ENCODE measurements at places on chromosomes 3 and 15.

GRCh38 chr3:160319322-160319721 is 79.7 kb downstream of the IFT80 start:
- no peak for DNase-seq

DNA sequence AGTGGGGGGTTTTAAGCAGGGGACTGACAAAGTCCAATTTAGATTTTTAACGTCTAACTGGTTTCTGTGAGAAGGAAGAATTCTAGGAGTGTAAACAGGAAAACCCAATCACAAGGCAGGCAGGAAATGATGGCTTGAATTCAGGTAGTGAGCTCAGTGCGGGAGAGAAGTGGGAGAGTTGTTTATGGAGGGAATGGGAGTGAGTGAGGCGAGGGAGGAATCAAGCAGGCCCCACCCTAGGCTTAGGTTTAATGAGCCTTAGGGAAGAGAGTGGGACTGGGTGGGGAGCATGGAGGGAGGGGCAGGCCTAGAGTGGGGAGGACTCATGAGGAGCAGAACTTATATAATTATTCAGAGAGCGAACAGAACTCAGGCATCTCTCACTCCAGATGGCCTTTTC is 17.9 kb downstream of the VIPR1 start:
- DNase-seq: no peak

GRCh38 chr3:52800079-52800478 is 5.5 kb downstream of the ITIH3 start:
- DNase-seq: no peak

DNA sequence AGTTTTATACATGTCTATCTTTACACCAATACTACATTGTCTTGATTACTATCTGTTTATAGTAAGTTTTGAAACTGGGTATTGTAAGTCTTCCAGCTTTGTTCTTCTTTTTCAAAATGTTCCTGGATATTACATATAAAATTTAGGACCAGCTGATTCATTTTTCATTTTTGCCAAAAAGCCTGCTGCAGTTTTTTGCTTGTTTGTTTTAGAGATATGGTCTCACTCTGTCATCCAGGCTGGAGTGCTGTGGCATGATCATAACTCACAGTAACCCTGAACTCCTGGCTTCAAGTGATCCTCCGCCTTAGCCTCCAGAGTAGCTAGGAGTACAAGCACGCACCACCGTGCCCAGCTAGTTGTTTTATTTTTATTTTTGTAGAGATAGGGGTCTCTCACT is 20.4 kb upstream of the AP4E1 start:
- DNase-seq: no peak

- peak; percentile 38 for DNase-seq
These were observed 10.9 kb downstream of the LRRFIP2 start for GRCh38 chr3:37163262-37164015.

DNA sequence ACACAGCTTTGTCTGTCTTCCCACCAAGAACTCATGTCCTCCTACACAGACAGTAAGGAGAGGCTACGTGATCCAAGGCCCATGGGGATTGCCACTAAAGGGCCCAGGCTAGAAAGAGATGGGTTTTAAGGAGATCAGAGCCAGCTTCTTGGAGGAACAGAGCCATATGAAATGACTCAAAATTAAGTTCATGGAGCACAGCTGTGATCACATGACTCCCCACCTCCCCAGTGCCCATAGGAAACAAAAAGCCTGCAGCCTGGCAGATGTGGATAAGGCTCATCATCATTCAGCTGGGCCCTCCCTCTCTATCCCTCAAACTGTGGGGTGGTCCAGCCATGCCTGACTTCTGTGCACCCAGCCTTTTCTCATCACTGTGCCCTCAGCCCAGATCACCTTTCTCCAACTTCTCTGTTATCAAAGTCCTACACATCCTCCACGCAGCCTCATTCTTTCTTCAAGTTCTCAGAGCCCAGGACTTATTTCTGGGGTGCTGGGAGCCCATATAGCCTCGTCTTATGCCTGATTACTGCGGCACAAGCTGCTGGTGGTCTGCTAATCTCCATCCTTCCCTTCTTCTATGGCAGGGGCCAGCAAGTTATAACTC is 137.6 kb downstream of the SMAD6 start:
- DNase-seq: no peak

- DNase-seq: no peak
These were observed 33.3 kb downstream of the PEAK1 start for GRCh38 chr15:77386626-77387025.

DNA sequence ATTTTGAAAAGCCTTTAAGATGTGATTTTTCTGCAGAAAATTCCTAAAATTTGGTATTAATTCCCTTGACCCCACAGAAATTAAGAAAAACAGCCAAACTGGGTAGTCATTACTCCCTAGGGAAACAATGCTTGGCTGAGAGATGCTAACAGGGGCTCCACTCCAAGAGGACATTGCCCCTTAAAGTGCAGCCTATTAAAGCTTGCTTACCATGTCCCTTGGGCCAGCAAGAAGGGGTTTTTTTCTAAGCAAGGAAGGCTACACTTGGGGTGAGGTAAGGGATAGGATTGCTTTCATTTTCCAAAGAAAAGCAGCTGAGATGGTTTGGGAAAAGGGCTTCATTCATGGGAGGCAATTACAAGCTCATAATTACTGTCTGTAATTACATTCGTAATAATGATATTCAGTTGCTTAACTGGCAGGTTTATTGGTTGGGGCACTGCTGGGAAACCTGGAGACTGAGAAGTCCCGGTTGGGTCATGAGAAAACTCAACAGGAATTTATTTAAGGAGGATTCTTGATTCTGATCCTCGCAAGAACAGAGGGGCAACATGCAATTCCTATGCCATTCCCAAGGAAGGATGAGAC is 247.5 kb downstream of the NR1D2 start:
- no peak for DNase-seq

GRCh38 chr3:165683947-165684346 is 153.3 kb downstream of the BCHE start:
- no peak for DNase-seq

GRCh38 chr3:30554317-30554690 is 52.1 kb upstream of the TGFBR2 start:
- DNase-seq: no peak

GRCh38 chr3:179304605-179305004 is 18.2 kb upstream of the ZNF639 start:
- peak; percentile 40 for DNase-seq

- DNase-seq: no peak
These were observed 46.0 kb downstream of the ANP32A start for GRCh38 chr15:68774521-68775235.

- DNase-seq: no peak
These were observed 295.1 kb downstream of the FOXP1 start for GRCh38 chr3:71288269-71288930.

DNA sequence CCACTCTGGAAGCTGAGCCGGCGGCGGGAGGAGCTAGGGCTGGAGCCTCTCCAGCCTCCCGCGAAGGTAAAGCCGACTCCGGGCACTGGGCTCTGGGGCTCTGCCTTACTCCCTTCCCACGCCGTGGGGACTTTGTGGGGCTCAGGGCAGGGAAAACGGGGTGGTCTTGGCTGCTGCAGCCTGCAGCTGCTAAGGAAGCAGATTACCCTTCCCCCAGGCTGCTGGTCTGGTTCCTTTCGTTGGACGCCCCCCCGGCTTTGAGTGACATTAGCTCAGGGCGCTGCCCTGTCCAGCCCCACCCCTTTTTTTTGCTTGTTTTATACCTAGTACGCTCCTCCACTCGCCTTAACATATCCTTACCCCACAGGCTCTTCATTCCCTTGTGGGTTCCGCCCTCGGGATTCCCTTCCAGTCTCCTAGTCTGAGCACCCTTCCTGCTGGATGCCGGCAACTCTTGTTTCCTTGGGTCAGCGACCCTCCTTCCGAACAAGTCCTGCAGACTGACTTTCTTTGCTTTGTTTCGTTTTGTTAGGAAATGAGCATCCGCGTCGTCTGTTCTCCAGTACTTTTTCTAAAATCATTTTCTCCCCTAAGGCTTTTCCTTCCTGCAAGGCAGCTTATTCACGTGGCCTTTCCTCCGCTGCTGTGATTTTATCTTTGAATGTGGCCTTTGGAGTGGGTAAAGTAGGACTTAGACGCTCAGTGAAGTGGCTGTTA is 551 bp downstream of the DNAJC13 start:
- peak; percentile 85 for DNase-seq

DNA sequence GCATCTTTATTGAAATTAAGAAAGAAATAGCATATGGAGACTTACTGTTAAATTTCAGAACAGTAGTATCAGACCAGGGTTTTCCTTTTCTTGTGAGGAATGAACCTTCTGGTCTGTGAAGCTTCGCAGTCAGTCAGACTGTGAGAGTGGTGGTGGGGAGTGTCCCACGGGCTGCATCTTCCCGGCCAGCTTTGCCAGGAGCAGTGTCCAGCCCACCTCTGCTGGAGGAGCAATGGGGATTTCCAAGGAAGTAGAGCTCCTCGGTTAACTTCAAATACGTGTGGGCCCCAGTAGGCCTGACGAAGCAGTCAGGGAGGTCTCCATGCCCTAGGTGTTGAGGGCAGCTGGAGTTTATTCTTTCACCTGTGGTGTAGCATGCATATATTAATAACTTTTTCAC is 40.9 kb upstream of the FBXL22 start:
- no peak for DNase-seq

DNA sequence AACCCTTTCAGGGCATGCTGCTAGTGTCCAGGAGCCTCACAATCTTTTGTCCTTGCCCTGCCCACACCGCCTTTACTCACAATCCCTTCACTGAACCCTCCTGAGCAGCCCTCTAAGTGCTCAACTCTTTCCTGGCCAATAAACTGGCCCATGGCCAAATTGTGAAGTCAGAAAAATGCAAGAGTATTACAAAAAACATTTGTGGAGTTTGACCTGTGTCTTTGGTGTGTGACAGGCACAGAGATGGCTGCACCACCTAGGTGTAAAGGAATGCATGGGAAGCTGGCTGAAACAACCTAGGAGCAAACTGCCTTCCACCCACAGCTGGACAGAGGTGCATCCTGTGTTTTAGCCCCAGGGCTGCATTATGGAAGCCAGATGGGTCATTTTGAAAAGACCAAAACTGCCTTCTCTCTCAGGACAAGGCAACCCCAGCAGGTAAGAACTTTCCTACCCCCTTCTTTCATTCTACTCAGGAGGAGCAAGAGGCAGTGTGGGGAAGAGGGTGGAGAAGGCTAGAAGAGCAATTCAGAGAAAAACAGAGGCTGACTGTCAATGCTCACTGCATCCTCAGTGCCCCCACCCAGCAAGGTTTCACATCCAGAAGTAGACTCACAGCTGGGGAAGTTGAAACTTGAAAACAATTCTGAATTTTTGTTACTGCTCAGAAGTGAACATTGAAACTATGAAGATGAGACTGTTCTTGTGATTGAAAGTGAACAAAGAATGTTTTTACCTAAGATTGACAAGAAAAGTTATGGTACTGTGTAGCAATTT is 78.6 kb downstream of the TRIM42 start:
- no peak for DNase-seq

DNA sequence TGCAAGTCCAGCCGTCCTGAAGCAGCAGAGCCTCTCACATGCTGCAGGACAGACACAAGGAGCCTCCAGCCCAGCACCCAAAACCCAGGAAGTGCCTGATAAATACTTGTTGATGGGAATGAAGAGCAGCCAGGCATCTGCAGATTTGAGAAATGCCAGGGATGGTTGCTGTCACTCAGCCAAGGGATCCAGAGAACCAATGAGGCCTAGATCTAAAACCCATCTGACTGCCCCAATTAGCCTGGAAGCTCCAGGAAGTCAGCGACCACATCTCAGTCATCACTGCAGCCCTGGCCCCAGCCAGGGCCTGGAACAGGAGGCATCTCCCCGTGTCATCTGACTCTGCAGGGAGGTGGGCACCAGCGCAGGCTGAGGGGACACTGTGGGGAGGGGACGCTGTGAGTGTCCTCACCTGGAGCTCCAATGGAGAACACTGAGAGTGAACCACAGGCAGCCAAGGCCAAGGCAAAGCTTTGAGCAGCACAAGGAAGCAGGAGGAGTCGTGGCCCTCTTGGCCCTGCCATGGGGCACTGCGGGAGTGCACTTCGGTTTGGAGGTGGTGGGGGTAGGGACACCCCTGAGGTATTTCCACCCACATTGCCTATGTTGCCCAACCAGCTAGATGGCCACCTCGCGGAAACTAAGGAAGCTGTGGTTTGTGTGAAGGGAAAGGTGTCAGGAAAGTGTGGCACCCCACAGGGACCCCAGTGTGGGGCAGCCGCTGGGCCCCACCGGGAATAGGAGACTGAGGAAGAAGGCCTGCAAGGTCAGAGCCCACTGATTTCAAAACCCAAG is 229.5 kb downstream of the VPS13C start:
- DNase-seq: no peak

- DNase-seq: no peak
These were observed 157.0 kb upstream of the FRMD4B start for GRCh38 chr3:69542805-69543429.

- DNase-seq: no peak
These were observed 832 bp upstream of the CACNA1D start for GRCh38 chr3:53493595-53493962.

DNA sequence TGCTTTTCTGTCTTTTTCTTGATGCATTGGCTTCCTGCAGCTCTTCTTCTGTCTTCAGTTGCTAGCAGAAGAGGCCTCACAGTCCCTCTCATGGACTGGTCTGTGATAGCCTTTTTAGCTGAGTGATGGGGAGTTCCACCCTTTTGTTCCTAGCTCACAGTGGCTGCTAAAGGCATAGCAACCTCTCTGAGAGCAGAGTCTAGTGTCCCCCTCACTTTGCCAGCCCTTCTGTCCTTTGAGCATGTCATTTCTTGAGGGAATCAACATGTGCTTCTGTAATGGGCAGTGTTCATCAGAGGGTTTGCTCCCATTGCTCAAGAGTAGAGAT is 44.4 kb downstream of the GAP43 start:
- DNase-seq: no peak

DNA sequence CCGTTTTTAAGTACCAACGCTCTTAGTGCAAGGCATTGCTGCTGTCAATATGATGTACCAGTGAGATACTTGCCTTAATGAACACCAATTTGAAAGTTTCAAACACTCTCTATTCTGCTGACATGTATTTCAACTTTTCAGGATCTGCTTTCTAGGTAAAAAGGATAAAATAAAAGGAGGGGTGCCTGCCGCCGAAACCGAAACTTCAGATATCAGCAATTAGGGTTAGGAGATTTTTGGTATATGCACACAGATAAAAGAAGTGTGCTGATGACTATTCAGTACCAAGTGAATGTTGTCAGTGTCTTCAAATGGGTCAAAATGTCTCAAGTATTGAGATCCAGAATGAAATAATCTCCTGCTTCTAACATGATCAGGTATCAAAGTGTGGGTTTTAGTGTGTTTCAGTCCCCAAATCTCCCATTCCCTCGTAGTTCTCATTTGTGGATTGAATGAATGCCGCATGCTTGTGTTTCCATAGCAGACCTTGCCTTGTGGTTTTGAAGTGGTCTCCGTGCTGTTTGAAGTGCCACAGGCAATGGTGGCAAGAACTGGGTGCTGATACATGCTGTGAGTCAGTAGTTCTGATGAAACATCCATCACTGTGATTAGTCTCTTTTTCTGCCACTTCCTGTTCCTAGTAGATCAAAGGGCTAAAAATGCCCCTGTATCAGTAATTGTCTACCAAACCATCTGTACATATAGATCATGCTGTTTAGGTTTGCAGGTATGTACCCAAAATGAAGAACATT is 22.5 kb downstream of the CHST14 start:
- DNase-seq: peak; percentile 44

DNA sequence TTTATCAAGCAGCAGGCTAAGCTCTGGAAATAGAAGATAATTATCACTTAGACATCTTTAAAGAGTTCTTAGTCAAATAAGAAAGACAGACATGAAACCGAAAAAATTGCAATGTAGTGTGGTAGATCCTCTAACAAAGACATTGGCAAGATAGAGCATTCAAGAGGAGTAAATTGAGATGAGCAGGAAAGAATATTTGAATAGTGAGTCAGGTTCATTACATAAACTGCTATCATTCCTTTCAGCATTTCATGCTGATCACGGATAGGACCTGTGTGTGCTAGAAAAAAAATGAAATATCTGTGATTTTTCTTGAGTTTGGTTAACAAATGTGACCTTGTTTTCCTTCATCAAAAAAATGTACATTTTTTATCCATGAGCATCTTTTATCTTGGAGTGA is 460.9 kb downstream of the OTOL1 start:
- DNase-seq: no peak
